ENCODE measurements at places on chromosomes 2 and 18.

GRCh38 chr18:36459203-36459602, 161.7 kb downstream of the FHOD3 start:
- no peak for DNase-seq

DNA sequence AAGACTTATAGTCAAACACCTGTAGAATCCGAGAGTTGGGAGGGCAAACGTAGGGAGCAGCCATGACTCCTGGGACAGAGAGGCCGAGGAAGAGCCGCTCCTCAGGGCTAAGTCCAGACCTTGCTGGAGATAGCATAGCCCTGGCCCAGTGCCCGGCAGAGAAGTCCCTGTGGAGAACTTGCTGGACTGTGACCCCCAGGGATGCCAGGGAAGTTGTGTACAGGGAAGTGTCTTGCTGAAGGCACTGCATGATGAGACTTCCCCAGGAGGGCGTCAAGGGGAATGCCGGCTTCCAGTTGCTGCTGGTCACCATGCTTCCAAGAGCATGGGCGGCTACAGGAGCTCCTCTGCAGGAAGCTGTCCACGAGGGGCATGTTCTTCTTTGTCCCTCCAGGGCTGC, 8.6 kb upstream of the CNDP1 start:
- DNase-seq = no peak

DNA sequence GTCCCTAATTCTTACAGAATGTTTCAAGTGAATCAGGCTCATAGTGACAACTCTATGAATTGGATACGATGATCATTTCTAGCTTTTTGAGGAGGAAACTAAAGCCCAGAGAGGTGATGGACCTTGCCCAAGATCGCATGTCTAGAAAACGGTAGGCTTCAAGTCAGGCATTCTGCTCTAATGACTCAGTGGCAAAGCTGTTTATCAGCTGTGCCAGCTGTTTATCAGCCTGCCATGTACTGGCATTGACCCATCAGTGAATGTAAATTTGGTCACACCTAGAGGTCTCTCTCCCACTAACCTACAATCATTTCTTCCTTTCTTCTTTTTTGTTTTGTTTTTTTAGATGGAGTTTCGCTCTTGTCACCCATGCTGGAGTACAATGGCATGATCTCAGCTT, 6.1 kb upstream of the DAW1 start:
- no peak for DNase-seq

DNA sequence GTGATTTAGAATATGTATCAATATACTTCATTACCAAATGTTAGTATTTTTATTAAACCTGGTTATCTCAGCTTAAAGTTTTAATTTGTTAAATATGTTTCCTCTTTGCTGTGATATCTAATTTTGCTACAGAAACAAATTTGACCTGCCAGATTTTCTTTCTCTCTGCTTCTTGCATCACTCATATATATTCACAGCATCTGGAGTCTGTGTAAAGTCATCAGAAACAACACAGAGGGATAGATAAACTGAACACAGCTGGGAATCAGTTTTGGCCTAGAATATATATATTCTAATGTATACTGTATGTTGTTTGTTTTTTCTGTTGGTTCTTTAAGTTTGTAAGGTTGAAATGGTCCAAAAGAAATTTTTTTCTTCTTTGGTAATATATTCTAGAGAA, 8.5 kb downstream of the PSMD14 start:
- no peak for DNase-seq

- no peak for DNase-seq
Measured at GRCh38 chr2:120511536-120511935, 165.6 kb downstream of the INHBB start.

- no peak for DNase-seq
Measured at GRCh38 chr2:60066096-60066839, 487.2 kb downstream of the BCL11A start.

- DNase-seq = no peak
Measured at GRCh38 chr2:96528700-96529375, 7.7 kb upstream of the ARID5A start.

DNA sequence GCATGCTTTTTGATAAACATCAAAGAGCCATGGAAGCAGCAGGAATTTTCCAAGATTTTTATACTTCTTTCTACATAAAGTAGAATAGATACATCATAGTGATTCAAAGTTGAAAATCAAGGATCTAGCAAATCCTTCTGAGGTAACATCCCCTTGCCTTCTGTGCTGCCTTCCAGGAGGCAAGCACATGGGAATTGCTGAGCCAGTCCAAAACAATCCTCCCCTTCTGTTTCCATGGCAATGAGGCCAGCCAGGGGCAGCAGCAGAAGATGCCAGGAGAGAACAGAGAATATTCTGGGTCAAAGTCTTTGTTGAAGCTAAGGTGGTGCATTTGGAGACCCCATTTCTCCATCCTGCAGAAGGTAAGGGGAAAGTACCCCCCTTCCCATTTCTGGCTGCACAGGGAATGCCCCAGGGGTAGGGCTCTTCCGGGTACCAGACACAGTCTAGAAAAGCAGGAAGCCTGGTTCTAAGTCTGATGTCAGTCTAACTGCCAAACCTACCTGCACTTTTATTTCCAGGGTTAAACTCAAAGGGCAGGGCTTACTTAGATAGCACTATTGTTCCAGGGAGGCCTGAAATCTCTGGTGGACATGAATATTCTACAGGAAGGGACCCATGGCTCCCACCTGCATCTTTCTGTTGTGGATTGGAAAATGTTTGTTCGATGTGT, 22.1 kb downstream of the CENPA start:
- no peak for DNase-seq

DNA sequence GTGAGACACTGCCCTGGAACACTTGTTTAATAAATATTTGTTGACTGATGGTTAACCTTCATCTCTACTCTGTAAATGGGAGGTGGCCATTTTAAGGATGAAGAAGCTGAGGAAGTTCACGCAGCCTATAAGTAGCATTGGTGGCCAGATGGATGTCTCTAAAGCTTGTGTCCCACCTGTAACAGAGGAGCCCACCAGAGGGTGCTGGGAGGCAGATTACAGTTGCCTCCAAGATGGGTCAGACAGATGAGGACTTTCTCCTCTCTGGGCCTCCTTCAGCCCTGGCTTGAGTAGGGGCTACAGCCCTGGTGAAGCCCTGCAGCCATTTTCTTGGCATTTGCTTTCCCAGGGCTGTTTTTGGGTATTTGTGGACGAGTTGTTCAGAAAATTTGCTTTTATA, 45.0 kb upstream of the MCFD2 start:
- DNase-seq = no peak
